ENCODE measurements at places on chromosomes 12 and 14. TPM values are rescaled to one million over a fixed set of nuclear protein-coding genes. Genes with fewer than 3 reads are reported as not detected.

Gene STAC3
- 2.1 TPM for polyA plus RNA-seq

- H3K4me3 ChIP-seq, result no peak overlapping the region
- no peak overlapping the region for H3K27ac ChIP-seq
- no peaks in the 10 kb centered on the region for H3K27me3 ChIP-seq
- no peak for DNase-seq
Observed at GRCh38 chr14:57501039-57501557, 7.4 kb upstream of the CCDC198 start.

Gene LRRC43
- not detected for polyA plus RNA-seq

DNA sequence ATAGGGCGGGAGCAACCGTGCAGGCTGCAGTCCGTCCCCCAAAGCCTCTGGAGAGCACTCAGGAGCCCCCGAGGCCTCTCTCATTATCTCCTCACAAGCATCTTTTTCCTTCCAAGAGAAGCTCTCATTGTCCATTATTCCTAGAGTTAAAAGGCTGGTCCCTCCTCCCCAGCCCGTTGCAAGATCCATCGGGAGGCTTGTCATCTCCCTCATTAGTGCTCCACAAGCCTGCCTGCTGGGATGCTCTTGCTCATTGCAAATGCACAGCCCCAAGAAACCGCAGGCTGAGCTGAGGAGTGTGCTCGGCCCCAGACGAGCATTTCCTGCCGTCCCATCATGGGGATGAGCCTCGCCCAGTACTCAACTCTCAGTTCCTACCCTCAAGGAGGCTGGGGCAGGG is 23.3 kb downstream of the NUAK1 start:
- no peak for DNase-seq
- no peak overlapping the region for H3K27ac ChIP-seq
- H3K4me1 ChIP-seq, result no peaks in the 10 kb centered on the region
- H3K36me3 ChIP-seq, result no peaks in the 10 kb centered on the region
- H3K4me3 ChIP-seq, result no peak overlapping the region

Gene IGFBP6
- 0.44 TPM for polyA plus RNA-seq

Gene CCDC88C
- polyA plus RNA-seq, result 33.4 TPM

GRCh38 chr14:94217116-94217515 is 43.0 kb downstream of the PPP4R4 start:
- no peak overlapping the region for H3K27ac ChIP-seq
- DNase-seq, result no peak
- no peaks in the 10 kb centered on the region for H3K4me1 ChIP-seq
- H3K36me3 ChIP-seq, result no peaks in the 10 kb centered on the region
- no peak overlapping the region for H3K4me3 ChIP-seq

DNA sequence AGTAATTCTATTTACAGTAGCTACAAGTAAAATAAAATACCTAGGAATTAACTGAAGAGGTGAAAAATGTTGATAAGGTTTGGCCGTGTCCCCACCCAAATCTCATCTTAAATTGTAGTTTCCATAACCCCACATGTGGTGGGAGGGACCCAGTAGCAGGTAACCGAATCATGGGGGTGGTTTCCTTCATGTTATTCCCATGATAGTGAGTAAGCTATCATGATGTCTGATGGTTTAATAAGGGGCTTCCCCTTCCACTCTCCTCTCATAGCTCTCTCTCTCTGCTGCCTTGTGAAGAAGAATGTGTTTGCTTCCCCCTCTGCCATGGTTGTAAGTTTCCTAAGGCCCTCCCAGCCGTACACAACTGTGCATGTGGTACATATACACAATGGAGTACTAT is 1170.7 kb downstream of the BCL11B start:
- H3K27me3 ChIP-seq, result no peaks in the 10 kb centered on the region
- no peak for DNase-seq
- no peaks in the 10 kb centered on the region for H3K36me3 ChIP-seq
- no peaks in the 10 kb centered on the region for H3K4me1 ChIP-seq
- no peak overlapping the region for H3K27ac ChIP-seq
- H3K4me3 ChIP-seq, result no peak overlapping the region

Gene CBLN3
- 0.40 TPM for polyA plus RNA-seq

DNA sequence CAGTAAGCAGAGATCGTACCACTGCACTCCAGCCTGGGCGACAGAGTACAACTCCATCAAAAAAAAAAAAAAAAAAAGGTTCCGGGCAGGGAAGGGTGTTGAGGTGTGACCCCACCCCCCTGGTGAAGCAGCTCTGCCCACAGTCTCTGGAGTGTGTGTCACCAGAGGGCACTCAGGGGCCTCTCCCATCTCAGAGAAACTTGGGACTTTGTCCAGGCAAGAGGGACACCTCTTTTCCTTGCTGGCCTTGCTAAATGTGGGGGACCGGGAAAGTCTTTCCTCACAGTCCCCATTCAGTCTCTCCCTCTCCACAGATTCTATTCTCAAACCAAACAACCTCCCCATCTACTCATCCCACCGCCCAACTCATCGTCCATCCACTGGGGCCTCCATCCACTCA is 43.6 kb downstream of the RFLNA start:
- H3K4me1 ChIP-seq, result no peaks in the 10 kb centered on the region
- no peaks in the 10 kb centered on the region for H3K27me3 ChIP-seq
- peaks cover 3% of the 10 kb centered on the region for H3K36me3 ChIP-seq
- DNase-seq, result no peak
- H3K4me3 ChIP-seq, result no peak overlapping the region

DNA sequence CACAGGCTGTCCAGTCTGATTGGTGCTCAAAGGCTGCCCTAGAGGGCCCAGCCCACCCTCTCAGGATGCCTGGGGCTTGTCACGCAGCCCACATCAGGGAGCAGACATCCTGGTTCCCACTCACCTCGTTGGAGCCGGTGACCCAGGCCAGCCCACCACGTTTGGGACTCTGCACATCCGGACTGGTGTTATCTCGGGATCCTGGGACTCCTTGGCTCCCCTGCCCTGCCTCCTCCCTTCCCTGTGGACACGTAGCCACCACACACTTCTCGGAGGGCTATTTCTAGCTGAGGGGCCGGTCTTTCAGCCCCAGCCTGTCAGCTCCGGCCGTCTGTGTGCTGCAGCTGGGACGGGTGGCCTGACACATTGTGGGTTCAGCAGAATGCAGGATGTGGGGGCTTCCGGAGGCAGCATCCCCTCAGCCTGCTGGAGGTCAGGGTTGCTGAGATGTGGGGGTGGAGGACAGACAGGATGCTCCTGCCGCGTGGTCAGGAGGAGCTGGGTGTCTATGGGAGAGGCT is 12.8 kb upstream of the FGF23 start:
- H3K27me3 ChIP-seq, result no peaks in the 10 kb centered on the region
- H3K27ac ChIP-seq, result no peak overlapping the region
- H3K36me3 ChIP-seq, result no peaks in the 10 kb centered on the region
- no peak for DNase-seq
- H3K4me3 ChIP-seq, result no peak overlapping the region

GRCh38 chr12:88628856-88629509 is 48.7 kb upstream of the KITLG start:
- H3K27me3 ChIP-seq, result no peaks in the 10 kb centered on the region
- H3K4me3 ChIP-seq, result no peak overlapping the region
- H3K36me3 ChIP-seq, result no peaks in the 10 kb centered on the region
- no peak overlapping the region for H3K27ac ChIP-seq
- H3K4me1 ChIP-seq, result no peaks in the 10 kb centered on the region
- DNase-seq, result no peak

DNA sequence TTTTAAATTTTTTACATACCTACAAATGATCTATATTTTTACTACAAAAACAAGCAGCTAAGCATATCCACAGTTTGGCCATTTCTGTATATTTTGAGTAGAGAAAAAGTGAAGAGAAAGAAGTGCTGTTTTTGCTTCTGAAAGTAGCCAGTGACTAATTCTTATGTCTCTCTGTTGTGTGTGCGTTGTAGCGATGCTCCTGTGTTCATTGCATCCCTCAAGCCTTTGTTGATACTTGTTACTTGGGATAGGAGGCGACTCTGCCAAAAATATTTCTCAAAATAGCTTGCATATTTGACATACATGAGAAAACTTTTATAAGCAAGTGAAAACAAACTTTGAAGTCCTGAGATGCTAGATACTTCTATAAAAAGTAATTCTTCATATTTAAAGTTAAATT is 714.1 kb downstream of the FSCB start:
- no peak overlapping the region for H3K4me3 ChIP-seq
- H3K4me1 ChIP-seq, result no peaks in the 10 kb centered on the region
- H3K36me3 ChIP-seq, result no peaks in the 10 kb centered on the region
- DNase-seq, result no peak
- no peaks in the 10 kb centered on the region for H3K27me3 ChIP-seq

Gene SOCS4
- 21.0 TPM for polyA plus RNA-seq

GRCh38 chr14:99042381-99043266 is 229.4 kb downstream of the BCL11B start:
- DNase-seq, result no peak
- no peaks in the 10 kb centered on the region for H3K27me3 ChIP-seq
- H3K4me1 ChIP-seq, result no peaks in the 10 kb centered on the region
- H3K27ac ChIP-seq, result no peak overlapping the region
- H3K36me3 ChIP-seq, result no peaks in the 10 kb centered on the region

Gene SLC25A21
- polyA plus RNA-seq, result not detected

GRCh38 chr12:124477107-124477915 is 90.1 kb downstream of the NCOR2 start:
- peak; percentile 59 for DNase-seq
- peaks cover 50% of the 10 kb centered on the region for H3K4me1 ChIP-seq
- 0 out of 2 replicates have a peak overlapping the region, but pooled peaks have one; percentile 14 for H3K4me3 ChIP-seq
- H3K27me3 ChIP-seq, result no peaks in the 10 kb centered on the region

- H3K36me3 ChIP-seq, result no peaks in the 10 kb centered on the region
- DNase-seq, result no peak
- H3K27me3 ChIP-seq, result peaks cover 9% of the 10 kb centered on the region
- H3K4me1 ChIP-seq, result no peaks in the 10 kb centered on the region
Observed at GRCh38 chr14:69489495-69489894, 5.0 kb downstream of the PLEKHD1 start.

GRCh38 chr12:11812241-11812585 is 162.7 kb downstream of the ETV6 start:
- no peak for DNase-seq
- peak overlapping the region; percentile 93 for H3K27ac ChIP-seq
- no peaks in the 10 kb centered on the region for H3K27me3 ChIP-seq
- H3K36me3 ChIP-seq, result peaks cover 6% of the 10 kb centered on the region
- H3K4me1 ChIP-seq, result peaks cover 47% of the 10 kb centered on the region
- H3K4me3 ChIP-seq, result peak overlapping the region; percentile 61

- no peaks in the 10 kb centered on the region for H3K36me3 ChIP-seq
- H3K4me1 ChIP-seq, result no peaks in the 10 kb centered on the region
- DNase-seq, result no peak
- no peaks in the 10 kb centered on the region for H3K27me3 ChIP-seq
- H3K27ac ChIP-seq, result no peak overlapping the region
Observed at GRCh38 chr12:12776261-12776660, 9.2 kb upstream of the APOLD1 start.
